ENCODE measurements at places on chromosomes 7 and 10.

DNA sequence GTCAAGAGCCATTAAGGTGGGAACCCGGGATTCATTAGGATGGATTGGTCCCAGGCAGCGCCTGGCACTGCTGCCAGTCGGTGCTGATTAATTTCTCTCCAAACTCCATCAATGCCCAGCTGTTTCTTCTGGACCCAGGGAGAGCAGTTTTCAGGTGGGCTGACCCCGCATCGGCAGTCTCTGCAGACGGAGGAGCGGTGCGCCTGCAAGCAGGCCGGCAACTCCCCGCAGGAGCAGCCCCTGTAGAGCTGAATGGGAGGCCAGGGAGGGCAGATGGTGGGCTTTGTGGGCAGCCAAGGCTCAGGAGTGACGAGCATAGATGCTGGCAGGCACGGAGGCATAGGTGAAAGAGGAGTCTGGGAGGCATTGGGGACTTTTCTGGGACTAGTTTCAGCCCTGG, 56.5 kb downstream of the CDH23 start:
- no peak for DNase-seq

DNA sequence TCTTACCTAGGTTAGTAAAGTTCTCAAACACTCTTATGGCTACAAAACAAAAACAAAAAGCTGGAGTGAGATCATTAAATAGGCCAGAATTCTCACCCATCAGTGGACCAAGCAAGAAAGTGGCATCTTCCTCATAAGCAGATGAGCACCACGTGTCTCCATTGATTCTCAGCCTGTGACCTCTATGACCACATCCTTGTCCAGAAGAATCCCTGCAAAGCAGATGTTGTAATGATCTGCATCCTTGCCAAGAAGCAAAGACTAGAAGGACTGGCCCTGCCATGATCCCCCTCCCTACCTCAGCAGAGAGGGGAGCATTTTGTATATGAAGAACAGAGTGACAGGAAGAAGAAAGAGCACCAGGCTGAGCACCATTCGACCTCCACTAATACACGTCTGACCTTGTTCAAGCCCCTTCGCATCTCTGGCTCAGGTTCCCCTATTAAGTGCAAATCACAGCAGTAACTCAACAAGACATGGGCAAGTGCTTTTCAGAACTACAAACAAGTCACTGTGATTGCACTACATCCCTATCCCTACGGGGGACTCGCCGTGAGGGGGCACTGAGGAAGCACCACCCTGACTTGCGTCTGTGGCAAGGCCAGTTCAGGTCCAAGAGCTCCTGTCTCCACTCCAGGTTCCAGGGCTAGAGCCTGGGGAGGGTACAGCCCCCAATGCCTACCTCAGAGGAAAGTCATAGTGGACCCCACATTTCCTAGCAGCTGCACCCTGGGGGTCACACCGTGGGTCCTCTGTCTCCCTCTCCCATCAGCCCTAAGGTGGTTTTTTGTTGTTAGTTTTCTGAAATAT, 22.2 kb upstream of the RASSF4 start:
- DNase-seq: no peak

DNA sequence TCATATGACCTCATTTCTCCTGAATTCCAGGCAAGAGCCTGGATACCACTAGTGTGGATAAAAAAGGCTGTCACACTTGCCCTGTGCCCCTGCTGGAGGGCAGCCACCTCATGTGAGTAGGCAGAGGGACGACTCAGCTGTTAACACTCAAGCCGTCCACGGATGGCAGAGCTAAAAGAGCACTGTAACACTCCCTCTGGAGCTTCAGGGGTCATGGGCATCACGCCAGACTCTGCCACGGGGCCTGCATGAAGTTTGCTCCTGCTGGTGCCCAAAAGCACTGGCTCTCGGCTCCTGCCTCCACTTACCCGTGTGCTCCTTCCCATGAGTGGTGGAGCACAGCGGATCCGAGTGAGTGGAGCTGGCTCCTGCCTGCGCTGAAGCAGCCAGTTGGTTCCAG, 919.8 kb upstream of the C7orf33 start:
- DNase-seq: no peak

- DNase-seq: no peak
Measured at GRCh38 chr10:69382382-69383117, 34.2 kb downstream of the TACR2 start.

DNA sequence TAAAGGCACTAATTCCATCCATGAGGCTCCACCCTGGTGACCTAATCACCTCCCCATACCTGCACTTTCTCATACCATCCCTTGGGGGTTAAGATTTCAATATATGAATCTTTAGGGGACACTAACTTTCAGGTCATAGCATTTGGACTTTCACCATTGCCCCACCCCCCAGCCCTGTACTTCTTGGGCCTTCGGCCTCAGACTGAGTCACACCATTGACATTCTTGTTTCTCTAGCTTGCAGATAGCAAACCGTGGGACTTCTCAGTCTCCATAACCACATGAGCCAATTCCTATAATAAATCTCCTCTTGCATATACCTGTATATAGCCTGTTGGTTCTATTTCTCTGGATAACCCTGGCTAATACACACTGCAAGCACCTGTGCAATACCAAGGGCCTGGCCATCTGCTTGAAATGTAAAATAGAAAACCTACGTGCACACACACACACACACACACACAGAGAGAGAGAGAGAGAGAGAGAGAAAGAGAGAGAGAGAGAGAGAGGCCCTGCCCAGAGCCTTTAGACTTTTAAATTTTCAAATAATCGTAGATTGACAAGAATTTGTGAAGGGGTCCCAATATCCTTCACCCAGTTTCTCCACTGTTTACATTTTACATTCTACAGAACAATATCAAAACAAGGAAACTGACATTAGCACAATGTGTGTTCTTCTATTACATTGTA, 25.3 kb downstream of the ANXA8 start:
- no peak for DNase-seq

GRCh38 chr7:100719523-100720278, 567 bp upstream of the EPO start:
- DNase-seq: no peak

GRCh38 chr10:95697429-95697828, 3.7 kb upstream of the TCTN3 start:
- no peak for DNase-seq

GRCh38 chr10:107814865-107815487, 650.5 kb upstream of the SORCS1 start:
- no peak for DNase-seq

DNA sequence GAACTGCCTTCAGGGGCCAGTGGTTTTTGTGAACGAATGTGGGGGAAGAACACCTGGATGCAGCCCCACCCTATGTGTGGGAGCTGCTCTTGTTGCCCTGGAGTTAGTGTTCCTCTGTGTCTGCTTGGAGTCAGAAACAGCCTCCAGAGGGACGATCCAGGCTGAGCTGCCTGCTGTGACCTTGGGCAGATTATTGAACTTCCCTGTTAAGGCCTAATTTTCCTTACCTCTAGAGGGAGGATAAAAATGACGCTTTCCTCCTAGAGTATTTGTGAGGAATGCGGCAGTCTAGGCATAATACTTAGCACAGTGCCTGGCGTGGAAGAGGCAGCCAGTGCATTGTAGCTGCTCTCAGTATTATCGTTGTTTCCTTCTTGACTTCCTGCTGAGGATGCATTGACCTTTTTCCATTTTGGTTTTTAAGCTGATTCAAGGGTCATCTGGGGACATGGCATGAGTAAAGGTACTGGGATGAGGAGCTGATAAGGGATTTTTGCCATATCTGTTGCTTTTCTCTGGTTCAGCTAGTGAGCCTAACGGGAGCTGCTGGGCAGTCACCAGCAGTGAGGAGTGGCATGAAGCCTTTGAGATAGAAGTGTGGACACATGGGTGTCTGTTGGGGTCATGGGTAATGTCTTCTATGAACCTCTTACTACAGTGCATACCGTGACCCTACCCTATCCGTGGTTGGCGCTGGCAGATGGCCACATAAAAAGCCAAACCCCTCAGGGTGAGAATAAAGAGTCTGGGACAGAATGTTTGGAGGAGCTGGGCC, 6.4 kb downstream of the ZFYVE27 start:
- DNase-seq: peak; percentile 45

GRCh38 chr7:112981966-112982365, 104.7 kb downstream of the GPR85 start:
- DNase-seq: no peak

- no peak for DNase-seq
Measured at GRCh38 chr7:11133436-11133959, 159.8 kb downstream of the PHF14 start.

- peak; percentile 85 for DNase-seq
Measured at GRCh38 chr10:4847561-4848355, 21.8 kb downstream of the AKR1E2 start.

DNA sequence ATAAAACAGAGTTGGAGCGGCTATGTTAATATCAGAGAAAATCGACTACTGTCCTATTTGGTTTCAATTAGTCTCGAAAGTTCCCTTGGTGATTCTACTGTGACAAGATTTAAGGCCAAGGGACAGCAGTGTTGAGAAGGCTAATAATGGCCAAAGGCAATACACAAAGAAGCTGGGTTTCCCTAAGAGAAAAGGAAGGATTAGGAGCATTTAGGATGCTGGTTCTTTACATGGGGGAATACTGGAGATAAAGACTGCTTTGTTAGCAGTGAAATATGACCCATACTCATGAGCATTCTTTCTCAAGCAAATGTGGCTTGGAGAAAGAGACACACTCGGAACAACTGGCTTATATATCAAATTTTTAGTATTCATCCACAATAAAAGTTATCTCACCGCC, 32.2 kb downstream of the IQUB start:
- no peak for DNase-seq

DNA sequence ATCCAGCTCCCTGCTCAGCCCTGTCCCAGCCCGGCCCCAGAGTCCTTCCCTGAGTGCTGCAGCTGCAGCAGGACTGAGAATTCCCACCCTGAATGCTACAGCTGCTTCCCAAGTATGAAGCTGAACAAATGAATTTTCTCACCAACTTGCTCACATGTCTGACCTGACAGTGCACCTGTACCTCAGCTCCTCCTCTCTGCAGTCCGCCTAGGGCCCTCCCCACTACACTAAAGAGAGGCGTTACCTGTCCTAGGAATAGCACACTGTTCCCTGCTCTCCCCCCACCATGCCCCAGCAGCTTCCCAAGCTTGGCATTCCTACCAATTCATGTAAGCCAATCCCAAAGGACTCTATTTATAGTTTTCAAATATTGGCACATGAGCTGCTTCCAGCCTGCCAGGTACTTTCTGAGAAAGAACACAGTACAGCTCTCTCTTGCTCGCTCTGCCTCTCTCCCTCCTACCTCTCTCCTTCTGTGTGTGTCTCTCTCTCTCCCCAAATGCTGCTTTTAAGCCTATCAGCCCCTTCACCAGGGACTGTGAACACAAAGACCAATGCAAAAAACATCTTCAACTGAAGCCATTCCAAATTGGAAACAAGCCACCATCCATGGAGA, 400.1 kb downstream of the TNS3 start:
- DNase-seq: no peak

GRCh38 chr7:156725936-156726335, 85.4 kb downstream of the RNF32 start:
- no peak for DNase-seq

GRCh38 chr7:158771-159170, 33.6 kb upstream of the FAM20C start:
- DNase-seq: no peak

DNA sequence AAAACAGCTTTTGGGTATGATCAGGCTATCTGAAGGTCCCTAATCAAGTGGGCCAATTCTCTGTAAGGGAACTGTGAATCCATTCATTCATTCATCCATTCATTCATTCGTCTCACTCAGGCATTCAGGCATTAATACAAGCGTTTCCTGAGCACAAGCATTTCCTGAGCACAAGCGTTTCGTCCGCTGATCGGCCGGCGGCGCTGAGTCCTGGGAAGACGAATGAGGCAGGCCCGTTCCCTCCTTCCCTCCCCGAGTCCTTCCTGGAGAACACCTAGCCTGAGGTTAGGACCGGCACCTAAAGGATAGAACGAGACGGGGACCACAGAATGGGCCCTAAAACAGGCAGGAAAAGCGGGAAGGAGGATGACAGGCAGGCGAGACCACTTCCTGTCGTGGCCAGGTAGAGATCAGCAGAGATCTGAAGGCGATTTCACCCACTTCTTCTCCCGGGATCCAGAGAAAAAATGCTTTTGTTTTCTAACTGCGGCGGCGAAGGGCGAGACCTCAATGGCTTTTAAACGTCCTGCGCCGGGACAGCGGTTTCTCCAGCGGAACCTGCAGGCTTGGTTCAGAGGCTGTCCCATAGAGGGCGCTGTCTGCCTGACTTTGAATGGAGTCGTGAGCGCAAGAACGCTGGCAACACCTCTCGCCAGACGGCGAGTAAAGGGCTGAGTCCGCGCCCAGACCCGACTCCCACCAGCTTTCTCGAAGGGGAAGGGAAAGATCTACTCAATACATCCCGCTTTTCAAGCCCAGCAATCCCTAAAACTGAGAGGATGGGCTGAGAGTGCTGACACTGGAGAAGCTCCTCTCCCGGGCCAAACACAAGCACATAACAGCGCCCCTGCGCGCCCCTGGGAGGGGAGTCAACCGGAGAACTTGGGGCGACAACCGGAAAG, 2.9 kb upstream of the HMX3 start:
- DNase-seq: peak; percentile 68

DNA sequence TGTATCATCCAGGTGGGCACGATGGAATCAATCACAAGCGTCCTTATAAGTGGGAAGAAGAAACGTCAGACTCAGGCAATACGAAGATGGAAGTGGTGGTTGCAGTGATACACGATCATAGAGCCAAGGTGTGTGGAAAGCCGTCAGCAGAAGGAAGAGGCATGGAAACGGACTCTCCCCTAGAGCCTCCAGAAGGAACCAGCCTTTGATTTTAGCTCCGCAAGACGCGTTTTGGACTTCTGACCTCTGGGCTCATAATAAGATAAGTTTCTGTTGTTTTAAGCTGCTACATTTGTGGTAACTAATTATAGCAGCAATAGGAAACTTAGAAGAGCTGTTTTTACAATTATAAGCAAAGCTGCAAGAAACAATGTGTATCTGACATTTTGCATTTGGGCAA, 14.8 kb downstream of the FANK1 start:
- no peak for DNase-seq

DNA sequence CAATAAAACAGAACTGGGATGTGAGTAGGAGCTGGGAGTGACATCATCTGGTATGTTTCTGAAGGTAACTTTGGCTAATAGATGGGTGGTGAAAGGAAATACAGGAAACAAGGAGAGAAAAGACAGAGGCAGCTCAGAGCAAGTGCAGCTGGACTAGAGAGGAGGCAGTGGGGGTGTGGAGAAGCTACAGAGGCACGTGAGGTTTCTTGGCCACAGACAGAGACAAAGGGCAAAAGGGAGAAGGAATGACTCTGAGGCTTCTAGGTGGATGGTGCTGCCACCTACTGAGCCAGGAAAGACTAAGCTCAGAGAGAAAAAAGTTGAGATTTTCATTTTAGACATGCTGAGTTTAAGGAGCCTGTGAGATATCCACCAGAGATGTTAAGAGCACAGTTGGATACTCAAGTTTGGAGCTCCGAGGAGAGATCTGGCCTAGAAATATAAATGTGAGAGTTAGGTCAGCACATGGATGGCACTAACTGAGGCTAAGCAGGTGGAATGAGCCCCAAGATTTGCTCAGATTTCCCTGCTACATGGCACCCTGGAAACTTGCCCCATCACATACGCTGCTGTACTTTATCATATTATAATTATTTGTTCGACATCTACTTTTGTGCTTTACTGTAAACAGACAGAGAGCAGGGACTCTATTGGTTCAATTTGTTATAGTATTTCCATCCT, 293.0 kb upstream of the IMMP2L start:
- DNase-seq: no peak

GRCh38 chr7:1523844-1524243, 6.7 kb upstream of the MAFK start:
- no peak for DNase-seq
